ENCODE measurements at places on chromosomes 13 and 19.

DNA sequence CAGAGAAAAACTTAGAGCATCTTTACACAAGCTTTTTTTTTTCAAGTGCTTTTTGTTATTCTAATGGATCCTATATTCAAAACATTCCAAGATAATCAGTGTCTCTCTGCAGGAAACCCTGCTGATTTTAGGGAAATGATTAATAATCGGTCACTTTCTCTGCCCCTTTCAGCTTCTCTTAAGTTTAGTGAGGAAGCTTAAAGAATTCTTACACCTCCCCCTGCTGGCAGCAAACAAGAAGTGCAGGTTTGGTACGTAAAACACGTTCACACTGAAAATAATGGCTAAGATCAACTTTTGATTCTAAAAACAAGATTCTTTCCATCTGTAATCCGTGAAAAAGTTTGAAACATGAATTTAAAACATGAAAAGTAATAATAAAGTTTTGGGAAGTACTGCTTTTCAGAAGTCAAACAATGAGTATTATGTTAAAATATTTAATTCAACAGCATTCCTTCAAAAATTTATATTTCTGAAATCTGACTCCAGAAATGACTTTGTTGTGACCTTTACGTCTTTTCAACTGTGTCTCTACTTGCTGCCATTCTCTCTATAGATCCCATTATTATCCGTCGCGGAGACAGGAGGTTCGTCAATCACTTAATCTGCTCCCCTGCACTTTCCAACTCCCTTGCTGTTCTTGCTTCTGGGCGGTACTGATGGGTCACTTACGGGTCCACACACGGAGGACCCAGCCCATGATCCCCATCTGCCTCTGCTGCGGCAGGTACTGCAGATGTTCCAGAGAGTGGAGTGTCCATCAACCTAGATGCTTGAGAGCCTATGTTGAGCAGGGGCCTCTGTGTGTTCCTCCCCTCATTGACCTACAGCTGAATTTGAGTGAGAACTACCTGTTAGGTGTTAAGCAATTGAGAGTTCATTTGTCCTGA, 203.1 kb upstream of the EDNRB start:
- DNase-seq: no peak

GRCh38 chr19:10670876-10671804, 17.0 kb downstream of the ILF3 start:
- no peak for DNase-seq

- DNase-seq: no peak
Measured at GRCh38 chr19:54319892-54320670, 7.1 kb upstream of the LILRA5 start.

- DNase-seq: no peak
Measured at GRCh38 chr13:83085186-83085900, 796.9 kb downstream of the SLITRK1 start.

GRCh38 chr19:45822716-45823115, 7.6 kb upstream of the RSPH6A start:
- DNase-seq: no peak

GRCh38 chr13:102117175-102117831, 284.5 kb downstream of the FGF14 start:
- no peak for DNase-seq

GRCh38 chr13:75049735-75050335, 432.1 kb downstream of the TBC1D4 start:
- no peak for DNase-seq

GRCh38 chr13:19961924-19962323, 3.4 kb downstream of the ZMYM2 start:
- no peak for DNase-seq

- no peak for DNase-seq
Measured at GRCh38 chr13:97274829-97275649, 52.9 kb downstream of the MBNL2 start.

DNA sequence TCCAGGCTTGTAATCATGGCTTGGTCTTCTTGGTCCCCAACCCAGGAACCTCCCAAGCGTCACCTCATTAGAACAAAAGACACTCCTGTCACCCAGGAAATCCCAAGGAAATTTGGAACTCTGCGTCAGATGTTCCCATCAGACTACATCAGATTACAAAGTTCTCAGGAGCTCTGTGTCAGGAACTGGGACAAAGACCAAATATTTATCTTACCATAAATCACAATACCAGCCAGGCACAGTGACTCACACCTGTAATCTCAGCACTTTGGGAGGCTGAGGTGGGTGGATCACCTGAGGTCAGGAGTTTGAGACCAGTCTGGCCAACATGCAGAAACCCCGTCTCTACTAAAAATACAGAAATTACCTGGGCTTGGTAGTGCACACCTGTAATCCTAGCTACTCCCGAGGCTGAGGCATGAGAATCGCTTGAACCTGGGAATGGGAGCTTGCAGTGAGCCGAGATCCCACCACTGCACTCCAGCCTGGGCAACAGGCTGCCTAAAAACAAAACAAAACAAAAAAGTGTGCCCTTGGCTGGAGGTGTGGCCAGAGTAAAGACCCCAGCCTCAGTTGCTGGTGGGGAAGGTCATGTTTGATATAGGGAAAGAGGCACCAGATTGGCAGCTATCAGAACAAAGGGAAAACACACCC, 16.7 kb upstream of the CCDC124 start:
- DNase-seq: no peak

- DNase-seq: no peak
Measured at GRCh38 chr19:38654628-38655055, 7.2 kb downstream of the ACTN4 start.

GRCh38 chr13:98622931-98623331, 46.0 kb upstream of the STK24 start:
- no peak for DNase-seq

- no peak for DNase-seq
Measured at GRCh38 chr19:8596168-8596567, 14.3 kb downstream of the ADAMTS10 start.

DNA sequence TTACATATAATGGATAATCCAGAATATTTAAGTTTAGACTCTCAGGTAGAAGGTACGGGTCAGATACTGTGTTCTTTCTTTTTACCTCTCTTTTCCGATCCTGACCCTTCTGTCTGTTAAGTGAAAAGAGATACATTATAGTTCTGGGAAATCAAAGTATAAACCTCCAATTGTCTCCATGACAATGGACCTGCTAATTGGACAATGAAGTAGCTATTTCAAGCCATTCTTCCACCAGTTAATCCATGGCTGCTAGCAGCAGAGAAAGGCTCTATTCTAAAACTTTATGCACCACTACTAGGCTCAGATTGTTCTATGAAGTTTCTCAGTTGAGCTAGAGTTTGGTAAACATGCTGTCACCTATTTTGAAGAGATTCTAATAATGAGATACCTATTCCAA, 8.3 kb upstream of the NBEA start:
- no peak for DNase-seq

- DNase-seq: no peak
Measured at GRCh38 chr13:80363890-80364503, 23.1 kb upstream of the SPRY2 start.

GRCh38 chr13:99250982-99251825, 7.0 kb downstream of the GPR18 start:
- DNase-seq: no peak

DNA sequence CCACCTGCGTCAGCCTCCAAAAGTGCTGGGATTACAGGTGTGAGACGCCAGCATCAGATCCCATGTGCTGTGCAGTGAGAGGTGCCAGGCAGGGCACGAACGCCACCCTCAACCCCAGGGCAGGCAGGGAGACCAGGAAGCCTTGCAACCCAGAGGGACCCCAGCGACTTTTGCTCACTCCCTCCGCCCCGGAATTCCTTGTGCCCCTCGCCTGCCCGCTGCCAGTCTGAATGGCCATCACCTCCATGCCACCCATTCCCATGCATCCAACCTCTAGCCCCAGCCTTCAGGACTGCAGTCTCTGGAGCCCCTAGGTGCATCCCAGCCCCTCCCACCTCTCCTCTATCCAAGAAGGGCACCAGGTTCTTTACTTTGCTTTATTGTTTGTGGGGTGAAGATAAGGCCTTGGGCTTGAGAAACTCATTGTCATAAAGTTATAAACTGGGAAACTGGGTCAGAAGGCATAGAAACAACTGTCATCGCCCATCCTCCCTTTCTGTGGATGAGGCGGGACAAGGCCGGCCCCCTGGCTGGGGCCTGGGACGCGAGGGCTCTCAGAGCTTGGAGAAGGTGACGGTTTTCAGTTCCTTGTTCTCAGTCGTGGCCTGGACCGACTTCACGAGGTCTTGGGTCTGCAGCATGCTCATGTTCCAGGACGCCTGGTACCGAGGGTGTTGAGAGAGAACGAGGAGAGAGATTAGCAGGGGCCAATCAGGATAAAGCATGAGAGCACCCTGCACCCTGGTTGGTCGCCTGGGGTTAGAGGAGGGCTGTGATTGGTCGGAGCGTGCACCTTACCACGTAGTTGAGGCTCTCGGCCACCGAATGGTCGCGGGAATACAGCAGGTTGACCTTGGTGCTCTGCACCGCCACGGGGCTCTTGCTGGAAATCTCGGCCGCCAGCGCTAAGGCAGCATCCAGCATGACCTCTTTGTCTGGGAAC, 2.6 kb upstream of the LGALS4 start:
- DNase-seq: no peak

GRCh38 chr19:21133633-21134032, 8.2 kb upstream of the ZNF431 start:
- DNase-seq: no peak

DNA sequence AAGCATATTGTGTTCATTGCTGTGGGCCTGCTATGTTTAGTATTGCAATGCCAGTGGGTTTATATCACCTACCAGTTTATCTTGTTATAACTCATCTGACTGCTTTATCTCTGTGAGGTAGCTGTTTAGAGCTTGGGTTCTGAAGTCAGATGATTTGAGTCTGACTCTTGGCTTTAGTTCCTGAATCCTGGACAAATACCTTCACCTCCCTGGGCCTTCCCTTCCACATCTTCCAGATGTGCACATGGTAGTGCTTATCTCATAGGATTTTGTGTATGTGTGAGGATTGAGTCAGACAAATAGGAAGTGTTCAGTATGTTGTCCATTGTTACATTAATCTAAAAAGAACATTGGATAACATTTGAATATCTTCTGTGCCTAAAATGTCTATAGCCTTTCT, 63.5 kb upstream of the ANKRD10 start:
- no peak for DNase-seq

DNA sequence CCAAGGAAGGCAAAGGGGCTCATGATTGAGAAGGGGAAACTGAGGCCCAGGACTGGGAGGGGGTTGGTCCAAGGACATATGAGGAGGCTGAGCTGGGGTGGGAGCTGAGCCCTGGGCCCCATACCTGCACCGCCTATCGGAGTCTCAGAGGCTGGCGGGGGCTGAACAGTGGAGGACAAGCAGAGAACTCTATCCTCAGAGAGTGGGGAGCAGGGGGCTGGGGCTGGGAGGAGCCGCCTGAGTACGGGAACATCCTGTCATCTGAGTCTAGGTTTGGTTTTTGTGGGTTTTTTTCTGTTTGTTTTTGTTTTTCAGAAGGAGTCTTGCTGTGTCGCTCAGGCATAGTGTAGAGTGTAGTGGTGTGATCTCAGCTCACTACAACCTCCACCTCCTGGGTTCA, 6.2 kb downstream of the ARRDC2 start:
- no peak for DNase-seq

DNA sequence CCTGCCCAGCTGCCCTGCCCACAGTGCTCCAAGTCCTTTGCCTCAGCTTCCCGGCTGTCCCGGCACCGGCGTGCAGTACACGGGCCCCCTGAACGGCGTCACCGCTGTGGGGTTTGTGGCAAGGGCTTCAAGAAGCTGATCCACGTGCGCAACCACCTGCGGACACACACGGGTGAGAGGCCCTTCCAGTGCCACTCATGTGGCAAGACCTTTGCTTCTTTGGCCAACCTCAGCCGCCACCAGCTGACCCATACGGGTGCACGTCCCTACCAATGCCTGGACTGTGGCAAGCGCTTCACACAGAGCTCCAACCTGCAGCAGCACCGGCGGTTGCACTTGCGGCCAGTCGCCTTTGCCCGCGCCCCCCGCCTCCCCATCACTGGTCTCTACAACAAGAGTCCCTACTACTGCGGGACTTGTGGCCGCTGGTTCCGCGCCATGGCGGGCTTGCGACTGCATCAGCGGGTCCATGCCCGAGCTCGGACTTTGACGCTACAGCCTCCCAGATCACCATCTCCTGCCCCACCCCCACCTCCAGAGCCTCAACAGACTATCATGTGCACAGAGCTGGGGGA, 5.7 kb downstream of the ZNF526 start:
- no peak for DNase-seq

DNA sequence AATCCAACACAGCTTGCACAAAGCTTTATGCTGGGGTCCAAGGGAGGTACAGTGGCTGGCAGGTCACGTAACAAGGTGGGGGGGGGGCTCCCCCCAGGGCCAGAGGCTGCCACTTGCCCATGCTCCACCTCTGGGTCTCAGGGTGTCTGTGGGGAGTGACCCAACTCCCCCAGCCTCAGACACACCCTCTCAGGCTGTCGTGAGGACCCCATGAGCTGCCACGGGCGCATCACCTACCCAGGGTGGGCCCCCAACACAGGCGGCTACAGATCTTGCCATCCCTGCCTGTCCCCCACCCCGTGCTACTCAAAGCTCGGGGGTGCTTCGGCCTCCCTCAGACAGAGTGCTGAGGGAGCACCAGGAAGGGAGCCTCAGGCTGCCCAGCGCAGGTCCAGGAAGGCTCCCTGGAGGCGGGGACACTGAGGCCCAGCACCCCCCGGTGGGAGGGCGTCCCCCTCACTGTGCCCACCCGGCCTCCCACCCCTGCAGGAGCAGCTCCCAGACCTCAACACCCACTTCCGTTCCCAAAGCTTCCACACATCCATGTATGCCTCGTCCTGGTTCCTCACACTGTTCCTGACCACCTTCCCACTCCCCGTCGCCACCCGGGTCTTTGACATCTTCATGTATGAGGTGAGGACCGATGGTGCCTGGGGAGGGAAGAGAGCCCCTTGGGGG, 21.1 kb downstream of the EVI5L start:
- DNase-seq: no peak

- DNase-seq: no peak
Measured at GRCh38 chr19:23542562-23542961, 144.4 kb downstream of the ZNF675 start.

DNA sequence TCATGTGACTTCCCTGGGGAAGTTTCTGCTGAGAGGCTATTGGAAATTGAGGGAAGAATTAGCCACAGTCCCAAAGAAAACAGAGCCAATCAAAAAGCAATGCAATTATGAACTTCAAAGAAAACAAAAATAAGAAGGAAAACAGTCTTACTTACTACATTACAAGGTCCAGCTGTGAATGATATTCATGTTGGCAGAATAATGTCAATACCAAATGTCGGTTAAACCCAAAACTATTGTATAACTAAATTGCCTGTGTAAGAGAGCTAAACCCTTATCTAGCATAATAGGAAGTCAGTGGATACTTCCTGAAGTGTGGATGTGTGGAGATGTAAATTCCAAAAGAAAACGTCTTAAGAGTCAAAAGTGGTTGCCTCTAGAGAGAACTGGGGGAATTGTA, 12.4 kb downstream of the KL start:
- DNase-seq: no peak

Data from occipital lobe (tissue), 3 donors.